ENCODE measurements at places on chromosomes 12 and 14. TPM values are rescaled to one million over a fixed set of nuclear protein-coding genes. Genes with fewer than 3 reads are reported as not detected.

DNA sequence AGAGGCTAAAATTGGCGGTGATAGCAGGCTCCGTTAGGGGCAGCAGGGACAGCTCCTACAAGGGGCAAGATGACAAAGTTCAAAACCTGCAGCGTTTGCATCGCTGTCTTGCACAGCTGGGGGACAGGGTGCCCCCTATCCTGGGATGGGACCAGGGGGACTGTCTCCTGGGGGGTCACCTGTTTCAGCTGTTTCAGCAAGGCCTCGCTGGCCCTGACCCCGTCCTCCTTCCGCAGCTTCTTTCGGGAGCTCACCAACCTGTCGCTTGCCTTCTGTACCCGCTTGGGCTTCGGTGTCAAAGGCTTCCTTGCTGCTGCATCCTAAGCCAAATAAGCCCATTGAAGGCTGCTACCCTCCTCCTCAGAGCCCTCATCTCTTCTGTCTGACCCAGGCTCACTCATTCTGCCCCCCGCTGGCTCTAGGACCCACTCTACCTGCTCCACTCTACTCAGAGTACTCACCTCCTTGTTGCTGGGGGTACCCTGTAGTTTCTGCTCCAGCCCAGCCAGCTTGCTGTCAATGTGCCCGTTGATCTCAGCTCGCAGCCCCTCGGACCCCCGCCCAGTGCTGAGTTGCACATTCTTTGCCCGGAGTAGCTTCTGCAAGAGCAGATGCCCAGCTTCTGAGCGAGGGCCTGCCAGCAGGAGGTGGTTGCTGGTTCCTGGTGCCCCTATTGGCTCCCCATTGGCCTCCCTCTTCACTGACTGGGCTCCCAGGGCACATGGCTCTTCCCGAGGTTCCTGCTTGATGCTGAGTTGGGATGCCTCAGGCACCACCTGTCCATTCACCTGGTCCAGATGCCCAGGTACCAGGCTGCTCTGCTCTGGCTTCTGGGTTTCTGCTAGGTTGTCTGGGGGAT is 12.4 kb upstream of the PRKAG1 start:
- no peak for DNase-seq

GRCh38 chr12:48160807-48161206 is 3.5 kb upstream of the ASB8 start:
- DNase-seq = peak; percentile 53

GRCh38 chr12:2904260-2904659 is 13.6 kb downstream of the TULP3 start:
- no peak for DNase-seq

DNA sequence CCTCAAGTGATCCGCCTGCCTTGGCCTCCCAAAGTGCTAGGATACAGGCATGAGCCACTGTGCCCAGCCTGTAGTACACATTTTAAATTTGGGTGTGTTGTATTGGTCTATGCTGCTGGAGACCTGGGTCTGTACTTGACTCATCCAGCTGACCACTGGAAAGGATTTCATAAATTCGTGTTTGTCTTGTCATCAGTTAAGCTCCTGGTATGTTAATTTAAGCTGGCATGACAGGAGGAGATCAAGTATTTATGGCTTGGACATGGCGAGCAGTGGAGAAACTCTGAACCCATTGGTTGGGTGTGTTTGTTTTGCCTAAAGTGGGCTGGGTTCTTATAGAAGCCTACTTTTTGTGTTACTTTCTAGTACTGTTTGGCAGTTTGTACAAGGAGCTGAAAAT is 24.2 kb downstream of the YY1 start:
- no peak for DNase-seq

DNA sequence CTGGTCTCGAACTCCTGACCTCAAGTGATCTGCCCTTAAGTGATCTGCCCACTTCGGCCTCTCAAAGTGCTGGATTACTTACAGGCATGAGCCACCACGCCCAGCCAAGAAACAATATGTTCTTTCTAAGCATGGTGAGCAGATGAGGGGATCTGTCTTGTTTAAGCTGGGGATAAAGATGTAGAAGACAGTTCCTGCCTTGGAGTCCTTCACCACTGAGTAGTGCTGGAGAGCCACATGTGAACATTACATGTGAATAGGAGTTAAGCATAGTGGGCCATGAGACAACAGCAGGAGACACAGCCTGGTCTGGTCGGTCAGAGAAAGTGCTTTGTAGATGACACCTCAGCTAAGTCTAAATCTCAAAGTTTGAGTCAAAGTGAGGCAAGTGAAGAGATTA is 26.0 kb downstream of the TMBIM6 start:
- no peak for DNase-seq

DNA sequence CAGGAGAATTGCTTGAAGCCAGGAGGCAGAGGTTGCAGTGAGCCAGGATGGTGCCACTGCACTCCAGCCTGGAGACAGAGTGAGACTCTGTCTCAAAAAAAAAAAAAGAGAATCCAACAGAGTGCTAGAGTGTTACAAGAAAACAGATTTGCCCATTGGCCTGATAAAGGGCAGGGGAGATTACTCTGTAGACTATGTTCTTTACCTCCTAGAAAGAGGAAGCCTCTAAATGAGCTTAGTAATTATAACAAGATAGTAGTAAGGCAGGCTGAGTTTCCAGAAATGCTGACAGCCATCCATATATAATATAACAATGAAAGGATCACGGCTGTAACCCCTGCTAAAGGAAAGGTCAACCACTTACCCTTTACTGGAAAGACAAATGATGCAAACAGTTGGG is 24.4 kb downstream of the AK7 start:
- no peak for DNase-seq

KRT80 gene
- 0.24 TPM for total RNA-seq

CLEC2B gene
- total RNA-seq = 3.6 TPM

FGF23 gene
- total RNA-seq = not detected

CBLN3 gene
- 1.0 TPM for total RNA-seq

APAF1 gene
- total RNA-seq = 3.7 TPM

NRXN3 gene
- 2.1 TPM for total RNA-seq

KRT83 gene
- total RNA-seq = not detected
